ENCODE measurements at places on chromosomes 16 and 17.

- peak; percentile 35 for DNase-seq
Measured at GRCh38 chr16:81601008-81601428, 156.4 kb downstream of the CMIP start.

DNA sequence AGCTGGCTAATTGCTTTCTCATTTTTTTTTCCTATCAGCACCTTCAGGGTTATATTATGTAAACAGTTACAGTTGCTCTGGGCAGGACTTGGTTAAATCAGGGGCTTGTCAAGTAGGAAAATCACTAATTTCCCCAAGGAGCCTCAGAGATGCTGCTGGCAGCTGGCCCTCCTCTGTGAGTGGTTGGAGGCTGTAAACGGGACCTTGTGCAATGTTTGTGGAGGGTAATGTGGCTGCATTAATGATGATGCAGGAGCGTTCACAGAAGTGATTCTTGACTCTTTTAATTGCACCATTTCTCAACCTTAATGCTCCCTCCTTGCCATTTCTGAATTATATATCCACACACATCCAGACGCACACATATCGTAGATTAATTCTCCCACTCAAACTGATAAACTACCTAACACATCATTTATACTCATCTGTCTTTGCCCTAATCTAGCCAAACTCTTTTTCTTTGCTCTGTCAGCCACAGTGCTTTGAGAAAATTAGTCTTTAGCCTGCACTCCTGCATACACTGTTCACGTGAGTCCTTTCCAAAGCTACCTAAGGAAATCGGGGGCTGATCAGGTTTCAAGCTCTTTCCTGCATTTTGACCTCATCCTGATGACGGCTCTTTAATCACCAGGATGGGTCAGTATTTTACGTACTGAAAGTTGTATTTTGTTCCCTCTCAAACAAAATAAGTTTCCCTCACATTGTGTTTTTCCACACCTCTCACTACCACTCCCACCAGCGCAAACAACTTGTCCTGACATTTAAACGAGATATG, 154.4 kb upstream of the PIRT start:
- DNase-seq, result no peak

- no peak for DNase-seq
Measured at GRCh38 chr17:76585649-76586593, at the start of gene ST6GALNAC2. Gene ST6GALNAC2, minus strand, starts transcription at chr17:76585860. Its CDS starts 52 bp downstream, at chr17:76585808.

- DNase-seq, result no peak
Measured at GRCh38 chr17:41986634-41987033, 20.0 kb downstream of the CNP start.

GRCh38 chr16:51881731-51882130, 665.2 kb downstream of the TOX3 start:
- DNase-seq, result no peak

DNA sequence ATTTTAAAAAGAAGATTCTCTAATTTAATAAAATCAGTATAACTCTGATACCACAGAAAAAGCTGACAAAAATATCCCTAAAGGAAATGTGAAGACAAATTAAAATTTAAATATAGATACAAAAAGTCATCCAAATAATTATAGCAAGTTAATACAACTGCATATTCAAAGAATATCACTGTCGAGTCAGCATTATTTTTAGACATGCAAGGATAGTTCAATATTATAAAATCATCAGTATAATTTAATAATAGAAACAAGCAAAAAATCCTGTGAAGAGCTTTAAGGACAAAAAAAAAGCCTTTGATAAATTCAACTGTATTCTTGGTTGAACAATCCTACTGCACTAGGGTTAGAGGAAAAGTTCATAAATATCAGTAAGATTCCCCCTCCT, 21.0 kb upstream of the CDYL2 start:
- no peak for DNase-seq

DNA sequence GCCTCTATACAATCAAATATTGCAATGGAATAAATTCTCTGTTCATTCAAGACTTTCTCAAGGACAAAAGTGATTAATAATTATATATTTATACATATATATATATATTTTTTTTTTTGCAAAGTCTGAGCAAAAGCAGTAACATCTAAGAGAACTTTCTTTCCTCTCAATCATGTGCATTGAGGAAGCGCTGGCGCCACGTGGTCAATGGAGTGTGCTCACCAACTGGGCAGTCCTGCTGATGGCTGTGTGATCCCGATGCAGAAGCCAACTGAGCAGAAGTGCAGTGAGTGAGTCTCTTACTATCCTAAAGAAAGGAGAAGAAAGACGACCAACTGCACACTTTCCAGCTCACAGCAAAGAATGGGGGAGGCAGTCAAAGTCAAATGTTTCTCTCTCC, 37.2 kb upstream of the ULK2 start:
- DNase-seq, result peak; percentile 45

DNA sequence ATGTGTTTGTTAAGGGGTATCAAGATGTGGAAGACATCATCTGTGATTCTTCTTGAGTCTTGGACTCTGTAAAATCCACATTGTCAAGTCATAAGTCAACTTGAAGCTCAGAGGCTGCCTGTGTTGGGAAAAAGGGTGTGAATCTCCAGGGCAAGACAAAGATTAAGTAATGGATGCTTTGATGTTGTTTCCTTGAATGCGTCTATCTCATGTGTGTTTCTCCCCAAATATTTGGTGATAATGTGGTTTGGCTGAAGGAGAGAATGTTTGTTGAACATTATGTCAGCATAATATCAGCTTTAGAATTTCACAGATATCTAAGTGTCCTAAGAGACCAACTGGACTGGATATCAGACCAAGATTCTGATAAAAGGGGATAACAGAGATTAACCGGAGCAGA, 24.1 kb upstream of the KCNJ16 start:
- DNase-seq, result no peak

GRCh38 chr17:7038025-7038862, 2.4 kb downstream of the SLC16A13 start:
- DNase-seq, result no peak
